ENCODE measurements at places on chromosomes 3 and 15.

GRCh38 chr3:20040548-20041196, 426 bp downstream of the KAT2B start:
- peak; percentile 59 for DNase-seq

DNA sequence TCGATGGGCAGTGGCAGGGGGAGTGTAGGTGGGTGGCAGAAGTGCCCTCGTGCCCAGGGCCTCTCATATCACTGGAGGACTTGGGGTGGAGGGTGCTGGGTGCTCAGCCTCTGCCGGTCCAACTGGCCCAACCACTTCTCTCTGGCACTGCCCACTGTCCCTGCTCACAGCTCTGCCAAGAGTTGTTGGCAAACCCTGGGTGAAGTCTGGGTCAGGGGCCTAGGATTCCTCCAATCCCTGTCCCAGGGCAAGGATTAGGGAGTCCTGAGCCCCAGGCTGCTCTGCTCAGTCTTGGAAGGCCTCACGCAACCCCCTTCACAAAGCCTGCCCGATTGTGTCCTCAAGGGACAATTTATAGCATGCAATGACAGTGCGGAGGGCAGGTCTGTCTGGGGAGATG, 5.2 kb upstream of the PRKCD start:
- DNase-seq: no peak

DNA sequence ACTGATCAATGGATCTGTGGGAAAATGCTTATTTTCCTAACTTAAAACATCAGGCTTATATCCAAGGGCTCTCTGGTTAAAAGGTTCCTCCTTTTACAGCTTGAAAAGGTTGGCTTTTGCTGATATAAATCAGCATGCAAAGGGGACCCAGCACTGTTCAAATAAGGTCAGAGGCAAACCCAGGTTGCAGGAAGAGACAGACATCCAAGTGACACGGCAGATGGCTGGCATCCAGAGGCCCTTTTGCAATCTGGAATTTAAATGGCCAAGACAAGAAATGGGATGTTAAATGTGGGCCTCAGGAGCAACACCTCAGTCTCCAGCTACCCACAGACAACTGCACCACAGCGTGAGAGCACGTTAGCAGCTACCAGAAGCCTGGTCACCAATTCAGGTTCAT, 6.3 kb downstream of the SH3BP5 start:
- DNase-seq: no peak

DNA sequence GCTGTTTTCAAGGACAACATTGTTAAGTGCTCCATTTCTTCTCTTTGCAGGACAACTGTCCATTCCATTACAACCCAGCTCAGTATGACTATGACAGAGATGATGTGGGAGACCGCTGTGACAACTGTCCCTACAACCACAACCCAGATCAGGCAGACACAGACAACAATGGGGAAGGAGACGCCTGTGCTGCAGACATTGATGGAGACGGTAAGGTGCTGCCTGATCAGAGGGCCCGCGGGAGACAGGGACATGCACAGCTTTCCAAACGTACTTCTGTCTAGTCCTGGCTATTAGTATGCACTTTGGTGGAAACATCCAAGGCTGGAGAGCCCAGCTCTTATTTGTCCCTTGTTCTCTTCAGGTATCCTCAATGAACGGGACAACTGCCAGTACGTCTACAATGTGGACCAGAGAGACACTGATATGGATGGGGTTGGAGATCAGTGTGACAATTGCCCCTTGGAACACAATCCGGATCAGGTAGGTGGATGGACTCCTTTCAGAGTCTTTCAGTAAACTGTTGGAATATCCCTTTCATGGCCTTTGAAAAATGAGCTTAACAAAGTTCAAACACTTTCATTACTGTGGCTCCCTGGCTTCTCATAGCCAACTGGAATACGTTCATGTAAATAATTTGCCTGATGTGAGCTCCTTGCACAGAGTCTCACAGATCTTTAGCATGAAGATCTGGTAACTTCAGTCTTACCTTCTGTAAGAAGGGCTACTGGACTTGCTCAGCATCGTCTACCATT, 10.4 kb downstream of the THBS1 start:
- no peak for DNase-seq

DNA sequence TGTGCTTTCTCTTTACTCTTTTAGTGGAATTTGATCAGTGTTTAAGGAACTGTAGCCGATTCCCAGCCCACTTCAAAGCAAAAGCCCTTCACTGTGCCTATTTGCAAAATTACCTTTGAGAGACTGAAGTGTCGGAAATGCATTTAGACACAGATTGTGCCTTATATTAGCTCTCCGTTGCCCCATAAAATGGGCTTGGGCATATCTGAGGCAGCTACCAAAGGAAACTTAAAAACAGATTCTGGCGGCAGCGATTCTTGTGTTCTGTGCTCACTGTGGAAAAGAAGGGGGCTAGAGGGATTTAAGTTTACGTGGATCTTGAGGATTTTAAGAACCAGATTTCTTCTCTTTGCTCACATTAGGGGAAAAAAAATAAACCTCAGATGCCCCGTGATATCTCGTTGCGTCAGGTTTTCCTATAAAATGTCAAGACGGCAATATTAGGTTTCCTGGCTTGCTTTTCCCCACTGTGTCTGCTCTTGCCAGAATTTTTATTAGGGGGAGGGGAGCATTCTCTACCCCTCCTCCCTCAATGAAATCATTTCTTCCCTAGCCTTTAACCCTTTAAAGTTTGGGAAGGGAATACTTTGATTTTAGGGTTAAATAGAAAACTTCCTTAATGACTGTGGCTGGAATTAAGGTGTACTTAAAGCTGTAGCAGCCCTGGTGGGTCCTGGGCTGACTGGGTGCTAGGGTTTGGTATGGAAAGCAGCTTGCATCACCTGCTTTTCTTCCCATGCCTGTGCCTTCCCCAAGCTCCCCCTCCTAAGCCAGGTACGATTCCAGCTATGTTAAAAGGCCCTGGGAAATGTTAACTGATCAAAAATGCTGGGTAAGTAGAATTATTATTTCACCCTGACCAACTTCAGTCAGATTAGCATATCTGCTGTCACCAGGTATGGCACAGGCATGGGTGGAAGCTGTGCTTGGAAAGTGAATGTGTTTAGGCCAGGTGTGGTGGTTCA, 73.8 kb downstream of the SMAD3 start:
- DNase-seq: no peak

- no peak for DNase-seq
Observed at GRCh38 chr15:92415639-92416297, 22.1 kb downstream of the ST8SIA2 start.
